ENCODE measurements at places on chromosomes 2 and 18. TPM values are rescaled to one million over a fixed set of nuclear protein-coding genes. Genes with fewer than 3 reads are reported as not detected.

The RIF1 gene
- total RNA-seq = 31.7 TPM

The SPEG gene
- 28.2 TPM for total RNA-seq

DNA sequence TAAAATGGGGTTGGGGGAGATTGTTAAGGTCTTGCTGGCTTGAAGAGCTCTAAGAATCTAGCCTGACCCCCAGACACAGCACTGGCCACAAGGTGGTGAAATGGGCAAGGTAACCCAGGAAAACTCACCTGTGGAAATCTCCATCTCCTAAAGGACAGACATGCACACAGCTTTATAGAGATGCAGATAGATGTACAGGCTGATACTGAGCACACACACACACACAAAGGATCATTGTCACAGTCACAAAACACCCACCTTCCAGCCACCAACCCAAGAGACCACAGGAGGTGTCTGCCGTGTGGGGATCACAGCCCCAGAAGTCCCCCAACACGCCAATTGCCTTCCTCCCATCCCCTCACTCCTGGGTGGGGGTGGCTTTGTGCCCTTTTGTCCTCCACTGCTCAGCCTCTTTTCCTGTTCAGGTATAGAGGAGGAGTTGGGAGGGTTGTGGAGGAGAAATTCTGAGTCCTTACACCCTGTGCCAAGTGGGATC, 3.2 kb upstream of the CYP26B1 start:
- peaks cover 9% of the 10 kb centered on the region for H3K27me3 ChIP-seq
- H3K27ac ChIP-seq = no peak overlapping the region
- no peak overlapping the region for H3K4me3 ChIP-seq
- H3K4me1 ChIP-seq = peaks cover 38% of the 10 kb centered on the region
- H3K36me3 ChIP-seq = no peaks in the 10 kb centered on the region

- no peaks in the 10 kb centered on the region for H3K36me3 ChIP-seq
- no peak overlapping the region for H3K27ac ChIP-seq
- H3K4me1 ChIP-seq = no peaks in the 10 kb centered on the region
- no peaks in the 10 kb centered on the region for H3K27me3 ChIP-seq
Observed at GRCh38 chr2:3201281-3201680, 176.3 kb downstream of the EIPR1 start.

- H3K4me3 ChIP-seq = no peak overlapping the region
- no peaks in the 10 kb centered on the region for H3K27me3 ChIP-seq
- H3K27ac ChIP-seq = no peak overlapping the region
- no peak for DNase-seq
Observed at GRCh38 chr2:65276609-65277008, 49.0 kb downstream of the ACTR2 start.

The MPP4 gene
- 0.74 TPM for total RNA-seq

DNA sequence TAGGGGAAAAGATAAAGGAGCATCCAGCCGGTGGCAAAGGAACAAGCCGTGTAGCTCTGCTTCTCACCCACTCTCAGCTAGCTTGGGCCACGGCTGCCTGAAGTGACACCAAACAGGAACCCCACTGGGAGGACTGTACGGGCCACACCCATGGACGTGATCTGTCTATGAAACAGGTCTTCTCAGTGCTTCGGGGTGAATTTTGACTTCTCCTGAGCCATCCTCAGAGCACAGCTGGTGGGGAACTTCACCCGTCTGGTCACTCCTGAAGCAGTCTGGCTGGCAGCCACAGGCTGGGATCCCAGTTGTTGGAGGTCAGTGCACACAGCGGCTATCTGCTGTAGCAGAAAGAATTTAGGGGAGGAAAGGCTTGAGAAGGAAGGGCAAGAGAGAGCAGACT, 223.8 kb downstream of the FAM210A start:
- no peaks in the 10 kb centered on the region for H3K36me3 ChIP-seq
- no peak overlapping the region for H3K27ac ChIP-seq
- no peaks in the 10 kb centered on the region for H3K27me3 ChIP-seq
- peaks cover 31% of the 10 kb centered on the region for H3K4me1 ChIP-seq
- no peak for DNase-seq
- H3K4me3 ChIP-seq = no peak overlapping the region

The SAG gene
- total RNA-seq = not detected

Data from vagina (tissue), 2 donors.